ENCODE measurements at places on chromosomes 1 and 21.

GRCh38 chr1:40848530-40849189 lies 13.5 kb downstream of the CITED4 start:
- DNase-seq, result peak; percentile 78

GRCh38 chr1:87329051-87329525 lies 408 bp downstream of the LMO4 start:
- peak; percentile 68 for DNase-seq

GRCh38 chr1:6603238-6603914 lies 707 bp upstream of the KLHL21 start:
- DNase-seq, result peak; percentile 83

DNA sequence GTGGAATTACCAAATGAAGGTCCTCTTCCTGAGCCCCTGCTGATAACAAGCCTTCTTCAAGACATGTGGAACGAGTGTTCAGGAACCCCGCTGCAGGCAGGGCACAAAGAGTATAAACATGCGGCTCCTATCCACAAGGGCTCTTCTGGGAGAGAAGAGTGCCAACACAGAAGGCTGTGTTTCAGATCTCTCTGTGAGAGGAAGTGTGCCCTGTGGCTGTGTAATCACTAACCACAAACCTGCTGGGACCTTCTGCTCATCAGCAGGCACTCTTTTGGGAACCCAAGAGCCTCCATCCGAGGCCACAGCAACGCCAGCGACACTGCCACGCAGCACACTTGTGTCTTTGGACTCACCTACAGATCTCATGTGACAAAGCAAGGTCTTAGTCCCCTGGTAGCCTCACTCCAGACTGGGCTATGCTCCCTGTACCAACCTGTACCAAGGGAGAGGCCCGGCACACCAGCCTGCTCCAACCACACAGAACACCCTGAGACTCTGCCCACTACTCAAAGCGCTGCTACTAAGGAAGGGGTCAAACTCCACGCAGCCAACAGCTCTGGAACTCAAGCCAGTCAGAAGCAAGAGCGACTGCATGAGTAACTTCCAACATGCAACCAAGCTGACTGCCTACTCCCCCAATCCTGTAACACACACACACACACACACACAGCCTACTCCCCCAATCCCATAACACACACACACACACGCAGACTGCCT lies 7.8 kb downstream of the PTTG1IP start:
- no peak for DNase-seq

DNA sequence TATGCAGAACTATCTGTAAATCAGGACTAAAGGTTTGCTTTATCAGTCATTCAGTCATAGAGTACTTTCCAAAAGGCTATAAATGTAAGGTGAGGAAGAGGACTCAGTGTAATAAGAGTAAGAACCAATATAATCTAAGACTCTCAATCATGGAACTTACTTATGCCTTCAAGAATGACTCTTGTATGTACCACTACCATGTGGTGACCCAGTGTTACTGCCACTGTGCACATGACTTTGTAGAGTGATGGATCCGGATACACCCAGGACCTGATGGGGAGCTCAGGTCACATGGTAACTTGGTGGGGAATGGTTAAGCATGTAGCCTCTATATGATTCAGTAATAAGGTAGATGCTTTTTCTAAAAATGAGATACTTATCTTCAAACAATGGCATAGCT lies 2099.8 kb downstream of the MRPL39 start:
- no peak for DNase-seq

Measured in cardiac fibroblast (primary cell).